Stimulated activated CD4-positive, alpha-beta T cell treated with anti-CD3 and anti-CD28 coated beads, Interleukin-12 subunit alpha, Interleukin-12 subunit beta, amount 100 ng/mL, for 24 hours (primary cell): ENCODE measurements at places on chromosomes 1 and 21.

- no peak for DNase-seq
These were observed 609.2 kb downstream of the LMO4 start for GRCh38 chr1:87937831-87938395.

GRCh38 chr1:151827853-151828252 is 3.7 kb downstream of the RORC start:
- DNase-seq, result no peak

DNA sequence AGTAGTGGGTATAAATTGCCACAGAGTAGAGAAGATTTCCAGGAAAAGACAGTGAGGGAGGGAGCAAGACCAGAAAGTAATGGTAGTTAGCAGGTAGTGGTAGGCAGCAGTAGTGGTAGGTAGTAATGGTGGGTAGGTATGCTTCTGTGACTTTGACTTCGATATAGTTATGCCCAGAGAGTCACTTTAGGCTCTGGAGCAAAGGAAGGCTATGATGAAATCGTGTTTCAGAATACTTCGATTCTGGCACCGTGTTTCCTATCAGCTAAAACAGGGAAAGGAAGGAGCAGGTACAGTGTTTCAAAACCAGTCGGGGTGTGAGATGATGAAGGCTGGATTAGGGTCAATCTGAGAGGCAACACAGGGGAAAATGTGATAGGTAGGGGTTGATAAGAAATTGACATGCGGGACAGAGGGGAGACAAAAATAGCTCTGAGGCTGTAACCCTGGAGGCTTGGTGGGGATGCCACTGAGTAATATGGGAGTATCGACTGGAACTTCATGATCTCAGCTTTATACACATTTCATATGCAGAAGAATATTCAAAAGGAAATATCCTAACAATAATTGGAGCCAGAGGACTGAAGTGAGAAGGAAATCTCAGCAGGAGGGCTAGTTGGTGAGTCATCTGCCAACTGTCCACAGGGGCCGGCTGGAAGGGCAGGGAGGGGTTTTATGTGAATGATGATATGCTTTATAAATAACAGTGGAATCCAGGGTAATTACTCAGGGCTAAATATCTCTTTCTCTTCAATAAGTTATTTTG is 25.2 kb upstream of the TRIM45 start:
- DNase-seq, result no peak

GRCh38 chr1:168628807-168629206 is 52.4 kb downstream of the XCL1 start:
- no peak for DNase-seq

DNA sequence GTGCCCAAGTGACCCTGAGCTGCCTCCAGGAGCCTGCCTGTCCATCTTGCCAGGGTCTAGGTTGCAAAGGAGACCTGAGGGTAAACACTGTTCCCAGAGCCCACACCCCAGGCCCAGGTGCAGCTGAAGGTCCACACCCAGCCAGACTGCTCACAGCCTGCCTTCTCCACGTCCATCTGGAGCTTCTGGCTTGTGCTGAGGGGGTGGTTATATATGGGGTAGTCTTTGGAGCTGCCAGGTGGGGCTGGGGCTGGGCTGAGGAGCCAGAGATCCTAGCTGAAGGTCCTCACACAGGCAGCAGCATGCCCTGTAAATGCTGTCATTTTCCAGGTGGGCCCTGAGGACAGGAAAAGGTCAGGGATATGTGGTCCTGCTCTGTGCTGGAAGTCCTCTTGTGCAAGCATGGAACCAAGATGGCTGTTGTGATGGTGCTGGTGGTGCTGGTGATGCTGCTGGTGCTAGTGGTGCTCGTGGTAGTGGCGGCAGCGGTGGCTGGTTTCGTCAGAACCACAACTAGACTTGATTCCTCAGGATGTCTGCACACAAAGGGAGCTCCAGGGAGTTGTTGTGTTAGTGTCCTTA is 182.7 kb downstream of the MATN1 start:
- DNase-seq, result no peak

GRCh38 chr1:118275472-118276115 is 90.6 kb upstream of the SPAG17 start:
- DNase-seq, result no peak

DNA sequence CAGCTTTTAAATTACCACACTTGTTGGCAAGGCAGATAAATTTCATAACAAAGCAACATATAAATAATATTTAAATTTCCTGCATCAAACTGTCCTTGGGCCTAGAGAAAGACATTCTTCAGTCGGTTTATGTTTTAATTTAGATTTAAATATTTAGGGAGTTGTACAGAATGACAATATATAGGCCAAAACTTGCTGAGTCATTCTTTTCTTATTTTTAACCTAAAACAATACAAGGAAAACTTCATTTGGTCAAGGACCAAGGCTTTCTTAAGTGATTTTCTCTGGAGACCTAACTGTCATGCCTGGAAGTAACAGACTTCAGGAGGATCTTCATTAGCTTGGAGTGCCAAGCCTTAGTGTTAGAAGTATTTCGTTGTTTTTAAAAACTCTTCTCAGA is 5.6 kb downstream of the MAP10 start:
- no peak for DNase-seq
